Activated T-cell treated with anti-CD3 and anti-CD28 coated beads, Interleukin-2, amount 50 U/mL, for 72 hours (primary cell): ENCODE measurements at places on chromosomes 4 and X. TPM values are rescaled to one million over a fixed set of nuclear protein-coding genes. Genes with fewer than 3 reads are reported as not detected.

GRCh38 chr4:25702848-25703247 lies 47.2 kb downstream of the SLC34A2 start:
- DNase-seq: no peak

SYTL5 gene
- total RNA-seq: not detected

GRCh38 chrX:150863191-150863590 lies 35.3 kb downstream of the CD99L2 start:
- DNase-seq: no peak

DNA sequence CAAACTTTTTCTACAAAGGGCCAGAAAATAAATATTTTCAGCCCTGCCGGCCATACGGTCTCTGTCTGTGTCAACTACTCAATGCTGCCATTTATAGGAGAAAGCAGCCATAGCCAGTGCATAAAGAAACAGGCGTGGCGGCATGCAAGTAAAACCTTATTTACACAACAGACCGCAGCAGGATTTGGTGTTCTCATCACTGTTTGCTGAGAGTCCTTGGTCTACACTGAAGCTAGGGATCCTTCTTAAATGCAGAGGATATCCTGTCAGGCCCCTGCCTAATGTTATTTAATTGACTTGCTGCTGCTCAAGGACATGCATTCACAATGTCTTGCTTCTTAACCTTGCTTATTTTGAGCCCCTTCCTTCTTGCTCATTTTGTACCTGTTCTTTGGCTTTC lies 54.7 kb downstream of the CPE start:
- DNase-seq: no peak

DNA sequence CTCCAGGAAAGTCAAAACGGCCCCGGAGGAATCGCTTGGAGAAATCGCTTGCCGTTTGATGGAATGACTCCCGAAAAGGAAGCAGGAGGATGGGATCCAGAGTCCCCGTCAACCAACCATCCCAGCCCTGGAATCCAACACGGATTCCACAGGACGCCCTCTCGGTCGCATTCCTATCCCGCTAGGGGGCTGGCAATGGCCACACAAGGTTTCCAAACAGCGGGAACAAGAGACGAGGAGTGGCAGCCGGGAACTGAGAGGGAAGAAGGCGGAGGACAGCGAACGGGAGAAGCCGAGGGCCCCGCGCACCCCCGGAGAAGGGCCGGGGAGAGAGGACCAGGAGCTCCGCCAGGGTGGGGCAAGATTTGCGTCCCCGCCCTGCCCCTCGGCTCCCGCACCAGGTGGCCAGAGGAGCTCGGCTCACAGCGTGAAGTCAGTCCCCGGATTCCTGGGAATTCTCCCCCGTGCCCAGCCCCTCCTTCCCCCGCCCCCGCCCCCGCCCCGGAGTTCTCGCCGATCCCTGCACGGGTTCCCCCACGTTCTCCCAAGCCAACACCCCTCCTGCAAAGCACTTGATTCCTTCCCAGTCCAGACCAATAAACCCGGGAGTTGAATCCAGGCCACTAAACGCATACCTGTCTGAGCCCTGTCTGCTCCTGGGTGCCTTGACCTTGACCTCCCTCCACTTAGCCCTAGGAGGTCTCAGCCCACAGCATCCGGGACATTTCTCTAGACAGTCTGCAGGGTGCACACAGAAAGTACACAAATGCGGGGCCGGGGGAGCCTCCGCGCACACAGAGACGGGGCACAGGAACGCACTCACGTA lies 1.4 kb downstream of the PDZD4 start:
- DNase-seq: no peak

CENPVL3 gene
- total RNA-seq: 0.16 TPM

INPP4B gene
- 67.3 TPM for total RNA-seq

GRCh38 chr4:183241721-183242151 lies 78.3 kb downstream of the CLDN22 start:
- DNase-seq: no peak

DNA sequence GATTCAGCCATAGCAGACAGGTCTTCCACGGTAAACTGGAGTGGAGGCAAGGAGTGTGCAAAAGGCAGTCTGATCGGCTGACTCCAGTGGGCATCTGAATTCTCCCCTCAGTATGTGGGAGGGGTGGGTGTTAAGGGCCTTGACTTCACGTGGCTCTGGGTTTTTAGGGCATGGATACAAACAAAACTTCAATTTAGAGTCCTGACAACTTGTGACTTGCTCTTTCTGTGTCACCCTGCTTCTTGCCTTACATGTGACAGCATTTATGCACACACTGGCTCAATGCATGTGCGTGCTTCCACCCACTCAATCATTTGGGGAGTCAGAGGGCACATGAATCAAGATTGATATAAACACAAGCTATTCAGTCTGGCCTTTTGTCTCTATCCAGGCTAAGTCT lies 17.5 kb downstream of the PLP1 start:
- DNase-seq: no peak

GRCh38 chr4:177185579-177185978 lies 124.1 kb upstream of the NEIL3 start:
- no peak for DNase-seq

GRCh38 chr4:123017636-123018395 lies 95.4 kb upstream of the NUDT6 start:
- no peak for DNase-seq

S100P gene
- total RNA-seq: 84.6 TPM

TMEM31 gene
- total RNA-seq: 0.46 TPM

CUL4B gene
- 54.3 TPM for total RNA-seq

DNA sequence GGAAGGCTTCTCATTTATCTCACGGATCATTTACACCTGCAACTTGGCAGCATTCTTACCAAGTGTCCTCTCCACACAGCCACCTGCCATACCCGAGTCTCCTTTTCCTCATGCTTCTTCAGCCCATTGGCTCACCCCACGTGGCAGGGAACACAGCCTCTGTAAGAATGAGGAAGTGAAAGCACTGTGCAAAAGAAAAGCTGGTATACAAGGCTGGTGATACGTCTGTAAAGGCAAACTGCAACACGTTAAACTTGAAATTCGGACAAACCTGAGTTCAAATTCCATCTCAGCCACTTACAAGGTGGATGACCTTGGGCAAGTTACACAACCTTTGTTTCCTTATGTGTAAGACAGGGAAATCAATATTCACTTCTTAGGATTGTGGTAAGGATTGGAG lies 164.0 kb upstream of the RASGEF1B start:
- DNase-seq: no peak

GRCh38 chr4:101954975-101955678 lies 164.6 kb downstream of the BANK1 start:
- no peak for DNase-seq

DUX4 gene
- not detected for total RNA-seq

DNA sequence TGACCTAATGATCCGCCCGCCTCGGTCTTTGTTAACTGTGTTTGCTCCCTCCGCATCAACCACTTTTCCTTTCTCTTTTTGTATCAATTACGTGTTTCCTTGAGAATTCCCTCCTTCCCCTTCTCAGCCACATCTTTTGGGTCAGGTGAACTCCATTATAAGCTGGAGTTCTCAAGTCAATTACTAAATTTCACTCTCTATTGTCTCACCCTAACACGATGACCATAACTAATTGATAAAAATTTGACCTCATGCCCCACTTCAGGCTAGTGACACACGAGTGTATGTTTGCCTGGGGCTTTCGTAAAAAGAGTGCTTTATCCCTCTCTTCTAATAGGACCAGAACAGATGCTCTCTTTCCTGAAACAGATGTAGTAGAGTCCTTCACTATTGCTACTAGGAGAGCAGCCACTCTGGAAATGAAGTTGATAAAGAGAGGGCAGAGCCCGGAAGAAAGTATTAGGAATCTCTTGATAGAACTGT lies 403.6 kb upstream of the ANXA10 start:
- no peak for DNase-seq

DNA sequence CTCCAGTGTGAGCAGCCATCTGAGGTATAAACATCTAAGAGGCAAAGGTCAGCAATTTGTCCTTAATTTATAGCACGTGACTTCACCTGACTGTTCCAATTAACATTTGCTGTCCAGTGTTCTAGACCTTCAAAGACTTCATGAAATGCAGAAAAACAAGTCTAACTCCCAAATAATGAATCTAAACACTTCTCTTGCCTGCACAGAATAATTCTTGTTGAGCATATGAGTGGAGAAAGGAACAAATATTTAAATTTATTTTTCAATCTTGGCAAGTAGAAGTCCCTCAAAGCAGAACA lies 12.0 kb downstream of the RFC1 start:
- DNase-seq: no peak

DMRTC1B gene
- total RNA-seq: 0.30 TPM

DNA sequence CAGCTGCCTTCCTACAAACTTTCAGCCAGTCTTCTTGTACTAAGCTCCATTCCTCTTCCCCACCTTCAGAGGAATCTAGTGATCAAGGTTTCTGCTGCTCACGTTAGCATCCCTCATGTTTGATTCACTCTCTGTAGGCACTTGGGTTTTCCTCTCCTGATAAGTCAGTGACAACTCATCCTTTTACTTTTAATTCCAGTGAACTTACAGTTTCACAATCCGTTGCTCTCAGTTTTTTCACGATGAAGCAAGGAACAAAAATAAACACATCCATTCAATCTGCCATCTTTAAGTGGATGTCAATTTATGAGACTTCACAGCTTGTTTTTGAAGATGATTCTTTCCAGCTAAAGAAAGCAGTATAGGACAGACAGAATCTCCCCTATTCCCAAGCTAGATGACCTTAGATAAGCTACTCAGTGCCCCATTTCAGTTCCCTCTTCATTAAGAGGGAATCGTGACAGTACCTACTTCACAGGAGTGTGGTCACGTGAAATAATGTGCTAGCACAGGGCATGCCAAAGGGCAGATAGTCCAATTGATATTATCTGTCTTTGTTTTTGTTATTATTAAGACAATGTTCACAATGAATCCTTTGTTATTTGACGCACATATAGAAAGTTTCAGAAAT lies 234.3 kb downstream of the PALLD start:
- no peak for DNase-seq

TRIM2 gene
- 1.3 TPM for total RNA-seq

USP17L28 gene
- not detected for total RNA-seq

- no peak for DNase-seq
Measured at GRCh38 chrX:155535866-155536265, 76.9 kb downstream of the TMLHE start.

DNA sequence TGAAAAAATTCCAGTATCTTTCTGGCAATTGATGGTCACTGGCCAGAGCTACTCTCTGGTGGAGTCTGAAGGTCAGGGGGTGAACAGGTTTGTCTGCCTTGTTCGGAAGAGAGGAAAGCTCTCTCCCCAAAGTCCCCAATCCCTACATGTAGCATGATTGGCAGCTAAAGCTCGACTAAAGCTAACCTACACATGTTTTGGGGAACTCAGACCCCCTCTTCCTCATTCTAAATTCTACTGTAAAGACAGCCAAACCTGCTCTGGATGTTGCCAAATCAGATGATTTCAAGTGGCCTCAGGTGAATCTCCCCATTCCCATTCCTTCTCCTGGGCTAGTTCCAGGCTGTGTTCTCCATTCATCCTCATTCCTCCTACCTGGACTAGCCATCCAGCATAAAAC lies 84.1 kb downstream of the MSN start:
- no peak for DNase-seq

DNA sequence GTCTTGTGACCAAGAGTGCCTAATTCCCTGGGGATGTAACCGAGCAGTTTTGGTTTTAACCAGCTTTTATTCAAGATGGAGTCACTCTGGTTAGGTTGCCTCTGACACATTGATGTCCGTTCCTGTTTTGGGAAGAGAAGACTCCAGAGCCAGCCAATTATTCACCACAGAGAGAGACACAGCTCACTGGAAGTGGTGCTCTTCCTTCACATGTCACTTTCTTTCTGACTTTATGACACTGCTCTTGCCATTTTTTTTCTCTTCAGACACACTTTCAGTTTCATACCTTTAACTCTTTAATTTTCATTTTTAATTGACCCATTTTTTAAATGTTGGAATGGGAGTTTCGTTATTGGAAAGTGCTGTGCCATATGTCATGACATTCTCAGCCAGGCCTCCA lies 418.4 kb upstream of the FSTL5 start:
- no peak for DNase-seq

DNA sequence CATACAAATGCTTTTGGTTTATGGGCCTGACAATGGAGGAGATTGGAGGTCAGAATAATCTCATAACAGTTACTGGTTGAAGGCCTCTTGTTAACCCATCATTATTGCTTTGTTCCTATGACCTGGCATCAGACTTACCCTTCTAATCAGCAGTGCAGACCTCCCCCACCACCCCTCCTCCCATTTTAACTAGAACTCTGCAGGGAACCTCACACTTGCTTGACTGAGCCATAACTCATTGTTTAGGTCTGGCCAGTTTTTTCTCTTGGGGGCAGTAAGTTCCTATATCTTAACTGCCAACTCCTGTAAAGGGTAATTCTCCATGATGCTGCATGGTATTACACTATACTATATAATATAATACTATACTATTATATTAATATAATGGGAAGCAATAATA lies 609.3 kb downstream of the IL1RAPL1 start:
- no peak for DNase-seq

- DNase-seq: no peak
Measured at GRCh38 chr4:148068065-148068911, 336.4 kb downstream of the ARHGAP10 start.

TMPRSS11A gene
- not detected for total RNA-seq

GRCh38 chr4:40685300-40685699 lies 55.6 kb upstream of the RBM47 start:
- no peak for DNase-seq

FGF13 gene
- total RNA-seq: not detected

GRCh38 chr4:173272996-173273395 lies 61.2 kb downstream of the HMGB2 start:
- no peak for DNase-seq

KLKB1 gene
- 1.2 TPM for total RNA-seq

KLHL5 gene
- total RNA-seq: 42.5 TPM

KCND1 gene
- 7.6 TPM for total RNA-seq

CLDN2 gene
- total RNA-seq: not detected

C4orf54 gene
- not detected for total RNA-seq

DNA sequence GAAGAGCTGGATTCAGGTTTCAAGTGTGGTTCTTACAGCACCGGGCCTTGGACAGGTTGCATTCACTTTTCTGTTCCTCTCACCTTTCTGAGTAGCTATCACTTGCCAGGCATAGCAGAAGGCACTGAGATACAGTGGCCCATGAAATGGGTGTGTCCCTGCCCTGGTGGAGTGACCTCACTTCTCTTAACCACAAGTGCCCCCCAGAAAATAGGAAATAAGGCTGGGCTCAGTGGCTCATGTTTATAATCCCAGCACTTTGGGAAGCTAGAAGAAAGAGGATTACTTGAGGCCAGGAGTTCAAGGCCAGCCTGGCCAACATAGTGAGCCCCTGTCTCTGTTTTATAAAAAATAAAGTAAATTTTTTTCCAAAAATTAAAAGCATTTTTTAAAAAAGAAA lies 101.7 kb upstream of the KIT start:
- DNase-seq: no peak
